ENCODE measurements at places on chromosomes 12 and 14.

GRCh38 chr14:73026243-73026844 lies 562 bp downstream of the ZFYVE1 start:
- no peak for DNase-seq

DNA sequence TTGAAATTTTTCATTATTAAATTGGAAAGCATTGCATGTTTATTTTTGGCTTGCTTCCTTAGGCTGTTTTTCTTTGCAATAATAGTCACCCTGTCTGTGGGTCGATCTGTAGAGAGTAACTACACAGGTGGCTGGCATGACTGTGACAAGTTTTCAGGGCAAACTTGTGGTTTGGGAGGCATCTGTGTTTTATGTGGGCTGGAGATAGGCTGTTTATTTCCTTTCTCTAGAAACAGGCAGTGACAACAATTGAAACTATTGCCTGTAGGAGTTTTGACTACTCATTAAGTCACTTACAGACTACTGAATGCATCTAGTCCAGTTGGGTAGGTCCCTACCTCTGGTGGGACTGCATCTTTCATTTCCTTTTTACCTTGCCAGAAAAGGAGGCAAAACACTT lies 155.6 kb downstream of the DYRK2 start:
- DNase-seq, result no peak

GRCh38 chr14:30456296-30456695 lies 102.7 kb upstream of the G2E3 start:
- no peak for DNase-seq

- no peak for DNase-seq
Observed at GRCh38 chr14:90610346-90611040, 205.7 kb downstream of the TTC7B start.

GRCh38 chr14:61589691-61590581 lies 105.4 kb upstream of the HIF1A start:
- no peak for DNase-seq

DNA sequence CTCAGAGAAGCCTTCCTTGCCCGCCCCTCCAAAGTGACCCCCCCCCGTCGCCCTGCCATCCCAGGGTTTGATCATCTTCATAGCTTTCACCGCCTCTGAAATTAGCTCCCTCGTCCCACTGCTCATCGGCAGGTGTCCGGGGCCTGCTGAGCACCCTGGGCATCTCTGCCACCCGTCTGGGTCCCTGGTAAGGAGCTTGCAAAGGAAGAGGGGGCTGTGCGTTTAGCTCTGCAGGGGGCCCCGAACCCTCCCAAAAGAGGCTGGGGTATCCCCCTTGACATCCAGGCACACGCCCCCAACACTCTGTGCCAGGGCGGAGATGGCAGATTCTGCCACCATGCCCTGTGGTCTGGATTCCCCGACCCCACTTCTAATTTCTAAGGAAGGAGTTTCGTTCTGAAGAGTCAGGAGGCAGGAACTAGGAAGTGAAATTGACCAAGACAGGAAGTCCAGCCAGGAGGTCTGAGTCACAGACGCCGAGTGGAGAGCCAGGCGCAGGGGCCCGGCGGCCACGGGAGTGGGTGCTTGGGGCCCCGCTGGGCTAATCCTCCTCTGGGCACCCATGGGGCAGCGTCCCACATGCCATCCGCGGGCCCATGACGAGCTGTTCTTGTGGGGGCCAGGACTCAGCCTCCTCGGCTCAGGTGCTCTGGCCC lies 95.7 kb downstream of the RFLNA start:
- DNase-seq, result no peak

DNA sequence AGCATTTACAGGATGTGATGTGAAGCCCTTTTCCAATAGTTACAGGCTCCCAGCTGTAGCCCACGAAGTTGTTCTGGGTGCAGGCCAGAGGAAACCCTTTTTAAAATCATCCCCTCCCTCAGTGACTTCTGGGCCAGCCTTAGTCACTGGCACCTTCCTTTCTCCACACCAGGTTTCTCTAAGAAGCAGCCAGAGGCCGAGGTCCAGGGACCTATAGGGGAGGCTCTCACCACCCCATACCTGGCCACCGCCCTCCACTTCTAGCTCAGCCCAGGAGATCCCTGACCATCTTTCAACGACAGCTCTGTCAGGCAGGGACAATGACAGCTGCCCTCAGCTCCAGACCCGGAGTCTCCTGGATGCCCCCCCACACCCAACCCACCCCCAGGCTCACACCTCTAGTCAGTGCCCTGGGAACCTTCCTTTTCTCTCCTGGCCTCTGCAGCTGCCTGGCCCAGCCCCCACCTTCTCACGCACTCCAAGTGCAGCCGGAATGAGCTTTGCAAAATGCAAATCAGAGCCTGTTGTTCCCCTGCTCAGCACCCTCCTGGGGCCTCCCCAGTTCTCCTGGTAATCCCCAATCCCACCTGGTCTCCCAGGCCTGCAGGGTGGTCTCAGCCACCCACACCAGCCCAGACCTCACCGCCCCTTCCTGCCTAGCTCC lies 46.7 kb downstream of the TESC start:
- no peak for DNase-seq

DNA sequence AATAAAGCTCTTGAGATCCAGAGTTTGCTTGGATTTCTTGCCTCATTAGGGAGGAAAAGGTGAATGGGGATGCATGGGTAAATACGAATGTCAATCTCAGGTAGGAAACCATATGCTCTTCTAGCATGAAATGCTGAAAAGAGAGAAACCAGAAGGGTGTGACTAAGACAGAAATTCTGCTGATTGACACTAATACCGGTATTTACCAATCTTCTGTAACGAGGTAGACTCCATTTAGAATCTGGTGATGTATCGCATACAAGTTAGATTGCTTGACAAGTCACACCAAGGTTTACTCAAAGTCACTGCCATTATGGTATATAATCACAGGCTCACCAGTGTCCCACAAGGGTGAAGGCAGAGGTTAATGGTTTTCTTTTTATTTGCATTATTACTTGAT lies 337.9 kb downstream of the NRXN3 start:
- DNase-seq, result no peak

GRCh38 chr14:85291731-85292130 lies 238.2 kb upstream of the FLRT2 start:
- DNase-seq, result no peak

DNA sequence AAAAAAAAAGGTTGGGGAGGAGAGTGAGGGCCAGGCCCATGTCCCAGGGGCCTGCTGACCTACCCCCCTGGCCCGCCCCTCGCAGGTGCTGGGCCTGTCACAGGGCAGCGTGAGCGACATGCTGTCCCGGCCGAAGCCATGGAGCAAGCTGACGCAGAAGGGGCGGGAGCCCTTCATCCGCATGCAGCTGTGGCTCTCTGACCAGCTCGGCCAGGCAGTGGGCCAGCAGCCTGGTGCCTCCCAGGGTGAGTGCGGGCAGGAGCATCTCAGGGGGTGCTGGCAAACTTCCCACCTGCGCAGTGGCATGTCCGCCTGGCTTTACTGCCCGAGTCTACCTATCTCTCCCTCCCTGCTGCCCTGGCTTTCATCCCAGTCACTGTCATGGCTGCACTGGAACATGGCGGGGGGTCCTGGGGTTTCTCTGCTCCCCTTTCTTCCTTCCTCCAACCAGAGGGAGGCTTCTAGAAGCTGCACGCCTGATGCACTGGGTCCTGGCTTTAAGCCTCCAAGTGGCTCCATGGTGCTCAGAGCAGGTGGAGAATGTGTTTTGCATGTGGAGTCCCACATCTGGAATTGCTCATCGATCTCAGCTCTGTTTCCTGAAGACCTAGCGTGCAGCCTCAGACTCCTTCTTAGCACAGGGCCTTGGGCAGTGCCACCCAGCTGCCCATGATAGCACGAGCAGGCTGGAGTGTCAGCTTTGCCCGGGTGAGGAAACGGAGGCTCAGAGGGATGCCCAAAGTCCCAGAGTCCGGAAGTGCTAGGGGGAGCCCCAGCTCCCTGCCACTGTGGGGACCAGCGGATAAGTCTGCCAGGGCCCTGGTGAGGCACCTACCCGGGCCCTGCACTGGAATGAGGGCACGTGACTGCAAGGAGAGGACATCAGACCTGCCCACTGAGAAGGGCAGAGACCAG lies 46.3 kb downstream of the PHETA1 start:
- DNase-seq, result no peak

- no peak for DNase-seq
Observed at GRCh38 chr12:31225656-31226535, 100.1 kb downstream of the SINHCAF start.

- no peak for DNase-seq
Observed at GRCh38 chr12:15118955-15119354, 102.3 kb downstream of the RERG start.

- no peak for DNase-seq
Observed at GRCh38 chr12:114580306-114580705, 103.7 kb downstream of the TBX3 start.

- DNase-seq, result no peak
Observed at GRCh38 chr14:100526632-100527031, 60.6 kb downstream of the BEGAIN start.

DNA sequence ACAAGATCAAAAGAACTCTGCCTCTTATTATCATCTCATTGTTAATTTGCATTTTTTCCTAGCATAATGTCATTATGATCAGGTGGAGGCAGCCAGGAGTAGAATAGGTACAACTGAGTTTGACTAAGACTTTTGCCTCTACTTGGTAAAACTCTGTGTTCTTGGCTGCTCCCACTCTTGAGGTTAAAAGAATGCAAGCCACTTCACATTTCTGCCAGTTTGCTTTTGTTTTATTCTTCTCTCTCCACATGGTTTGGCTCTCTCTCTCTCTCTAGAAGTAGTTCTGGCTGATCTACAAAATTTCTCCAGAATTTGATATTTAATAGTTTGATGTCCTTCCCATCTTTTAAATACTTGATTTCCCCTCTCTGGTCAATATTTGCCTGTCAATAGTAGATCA lies 170.7 kb upstream of the E2F7 start:
- DNase-seq, result no peak

- DNase-seq, result peak; percentile 59
Observed at GRCh38 chr14:75277008-75277814, 1.4 kb upstream of the FOS start.

- DNase-seq, result no peak
Observed at GRCh38 chr14:66752109-66752508, 244.2 kb downstream of the GPHN start.

GRCh38 chr12:46649433-46649832 lies 176.4 kb downstream of the SLC38A4 start:
- DNase-seq, result no peak

DNA sequence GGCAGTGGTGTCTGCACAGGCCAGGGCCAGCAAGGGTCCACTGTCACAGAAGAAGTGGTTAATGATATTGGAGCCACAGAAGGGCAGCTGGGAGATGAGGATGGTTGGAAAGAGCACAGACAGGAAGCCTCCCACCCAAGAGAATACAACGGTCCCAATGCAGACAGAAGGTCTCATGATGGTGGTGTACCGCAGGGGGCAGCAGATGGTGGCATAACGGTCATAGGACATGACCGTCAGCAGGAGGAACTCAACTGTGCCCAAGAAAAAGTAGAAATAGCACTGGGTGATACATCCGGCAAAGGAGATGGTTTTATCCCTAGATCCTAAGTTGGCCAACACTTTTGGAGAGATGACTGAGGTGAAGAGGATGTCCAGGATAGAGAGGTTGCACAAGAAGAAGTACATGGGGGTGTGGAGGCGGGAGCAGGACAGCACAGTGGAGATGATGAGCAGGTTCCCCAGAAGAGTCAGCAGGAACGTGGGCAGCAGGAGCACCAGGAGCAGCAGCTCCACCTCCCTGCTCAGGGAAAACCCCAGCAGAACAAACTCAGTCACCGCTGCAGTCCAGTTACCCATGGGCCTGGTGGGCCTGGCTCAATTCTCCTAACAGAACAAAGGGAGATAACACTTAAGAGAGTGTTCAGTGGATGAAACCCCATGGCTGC lies 9.8 kb downstream of the OR6J1 start:
- no peak for DNase-seq

- no peak for DNase-seq
Observed at GRCh38 chr14:88519907-88520306, 34.9 kb downstream of the PTPN21 start.

- DNase-seq, result no peak
Observed at GRCh38 chr14:104660597-104660996, 28.8 kb upstream of the INF2 start.

DNA sequence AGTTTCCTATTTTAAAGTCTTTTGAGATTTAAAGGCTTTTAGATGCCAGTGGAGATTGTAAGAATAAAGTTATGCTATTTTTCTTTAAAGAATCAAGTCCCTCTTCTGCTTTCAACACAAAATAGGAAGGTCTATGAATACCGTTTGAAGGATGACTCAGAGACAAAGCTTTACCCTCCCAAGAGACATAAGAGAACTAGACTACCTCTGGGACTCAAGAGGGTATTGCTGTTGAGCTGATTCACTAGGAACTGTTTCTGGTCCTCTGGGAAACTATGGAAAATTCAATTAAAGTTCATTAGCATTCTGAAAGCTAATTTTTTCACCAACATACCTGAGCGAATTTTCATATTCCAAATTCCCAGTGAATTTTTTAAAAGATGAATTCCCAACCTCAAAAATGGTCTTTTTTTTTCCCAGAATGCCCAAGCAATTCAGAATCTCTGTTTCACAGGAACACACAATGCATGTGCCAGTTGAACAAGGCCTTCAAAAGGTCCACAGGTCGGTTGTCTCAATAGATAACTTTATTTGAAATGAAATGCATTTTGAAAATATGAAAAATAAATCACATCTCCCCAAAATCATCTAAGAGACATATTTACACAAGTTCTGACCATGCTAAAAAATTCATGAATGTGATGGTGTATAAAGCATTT lies 6.5 kb downstream of the PHLDA1 start:
- no peak for DNase-seq

- no peak for DNase-seq
Observed at GRCh38 chr14:28773861-28774691, 7.5 kb downstream of the FOXG1 start.

GRCh38 chr12:98998697-98999299 lies 353.7 kb downstream of the APAF1 start:
- DNase-seq, result no peak

GRCh38 chr12:91964501-91964900 lies 181.1 kb downstream of the BTG1 start:
- DNase-seq, result no peak

- DNase-seq, result no peak
Observed at GRCh38 chr14:76612654-76613053, 148.6 kb upstream of the VASH1 start.

- no peak for DNase-seq
Observed at GRCh38 chr14:71060274-71060673, 153.0 kb downstream of the PCNX1 start.

DNA sequence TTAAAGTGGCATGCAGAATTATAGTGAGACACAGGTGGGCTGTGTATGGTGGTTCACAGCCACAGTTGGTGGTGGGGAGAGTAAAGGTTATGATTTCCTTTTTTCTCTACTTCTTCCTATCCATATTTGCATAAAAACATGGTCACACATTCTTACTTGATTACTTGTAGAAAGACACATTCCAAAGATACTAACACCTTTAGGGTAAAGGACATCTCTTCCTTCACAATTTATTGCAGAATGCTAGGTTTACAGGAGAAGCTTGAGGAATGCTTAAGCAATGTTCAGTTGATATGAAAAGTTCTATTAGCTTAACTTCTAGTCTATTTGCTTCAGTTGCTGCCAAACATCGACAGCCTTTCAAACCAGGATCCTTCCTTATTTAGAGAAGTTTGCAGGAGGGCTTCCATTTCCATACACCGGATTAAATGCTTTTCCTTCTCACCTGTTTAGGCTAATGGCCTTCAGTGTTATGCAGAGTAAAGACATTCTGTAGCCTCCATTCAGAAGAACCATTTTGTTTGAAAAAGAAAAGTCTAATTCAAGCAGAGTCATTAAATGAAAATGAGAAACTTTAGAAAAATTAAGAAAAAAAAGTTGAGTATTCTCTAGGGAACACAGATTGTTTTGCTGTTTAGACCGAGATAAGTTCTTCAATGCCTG lies 2.6 kb upstream of the PHC1 start:
- DNase-seq, result no peak

GRCh38 chr14:72883961-72884360 lies 9.9 kb downstream of the DPF3 start:
- DNase-seq, result no peak

GRCh38 chr12:131825146-131825892 lies 2.9 kb upstream of the MMP17 start:
- no peak for DNase-seq

Measured in T-helper 1 cell (primary cell).